Cortex of kidney (tissue), 1 donor: ENCODE measurements at places on chromosomes 5 and 9.

DNA sequence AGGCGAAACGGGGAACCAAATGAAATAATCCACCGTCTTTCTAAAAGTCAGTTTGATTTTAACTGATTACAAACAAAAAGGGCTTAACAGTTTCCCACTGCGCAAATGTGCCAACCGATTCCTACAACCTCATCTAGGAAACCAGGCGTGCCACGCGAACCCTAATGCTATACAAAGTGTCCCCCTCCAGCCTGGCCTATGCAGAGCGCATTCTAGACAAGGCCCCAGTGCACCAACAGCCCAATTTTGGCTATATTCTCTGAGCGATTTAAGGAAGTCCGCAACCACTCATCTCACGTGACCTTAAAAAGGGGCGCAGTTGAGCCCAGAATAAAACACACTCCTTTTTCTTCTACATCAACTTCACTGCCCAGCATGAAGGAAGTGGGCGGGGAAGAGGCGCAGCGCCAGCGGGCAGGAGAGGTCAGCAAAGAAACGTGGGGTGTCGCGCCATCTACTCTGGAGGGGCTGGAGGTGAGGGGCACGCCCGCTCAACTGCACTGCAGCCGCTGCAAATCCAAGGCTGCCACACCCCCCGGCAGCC, 779 bp downstream of the FAM13B start:
- no peak for DNase-seq

- no peak for DNase-seq
These were observed 50.3 kb downstream of the APBA1 start for GRCh38 chr9:69621730-69622460.

DNA sequence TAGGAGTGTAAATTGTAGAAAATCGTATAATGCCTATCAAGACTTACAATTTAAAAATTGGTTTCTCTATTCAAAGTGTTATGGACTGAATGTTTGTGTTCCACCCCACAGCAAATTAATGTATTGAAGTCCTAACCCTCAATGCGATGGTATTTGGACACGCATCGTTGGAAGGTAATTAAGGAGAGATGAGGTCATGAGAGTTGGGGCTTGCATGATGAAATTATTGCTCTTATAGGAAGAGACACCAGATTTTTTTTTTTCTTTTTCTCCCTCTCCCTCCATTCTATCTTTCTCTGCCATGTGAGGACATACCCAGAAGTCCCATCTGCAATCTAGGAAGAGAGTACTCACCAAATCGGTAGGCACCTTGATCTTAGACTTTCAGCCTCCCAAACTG, 189.2 kb downstream of the MAN2A1 start:
- DNase-seq: no peak

DNA sequence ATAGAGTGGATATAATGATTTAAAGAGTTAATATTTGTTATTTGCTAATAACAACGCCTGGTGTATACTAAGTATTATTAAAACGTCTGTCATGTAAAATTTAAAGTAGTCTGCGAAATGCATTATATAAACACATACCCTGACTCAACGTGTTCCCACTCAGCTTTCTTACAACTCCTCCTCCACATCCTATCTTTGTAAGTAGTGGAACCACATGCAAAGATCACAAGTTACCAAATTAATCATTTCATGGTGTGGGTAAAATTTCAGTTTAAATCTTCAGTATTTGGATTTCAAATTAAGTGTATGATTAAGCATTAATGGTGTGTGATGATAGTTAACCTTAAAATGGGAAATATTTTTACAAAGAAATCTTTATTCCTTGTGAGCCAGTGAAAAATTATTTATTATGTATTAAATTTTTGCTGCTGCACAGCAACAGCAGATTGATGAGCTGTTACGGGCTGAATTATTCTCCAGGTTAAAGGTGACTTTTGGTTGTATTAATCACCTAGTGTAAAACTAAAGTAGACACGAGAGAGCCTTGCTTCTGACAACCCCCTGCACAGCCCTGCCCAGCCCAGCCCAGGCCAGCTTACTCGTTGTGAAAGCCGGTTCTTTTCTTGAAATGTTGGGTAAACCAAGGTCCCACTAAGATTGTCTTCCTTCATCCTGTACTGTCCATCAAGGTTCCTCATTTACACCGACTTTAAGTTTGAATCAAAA, 373.5 kb downstream of the DTWD2 start:
- DNase-seq: no peak

DNA sequence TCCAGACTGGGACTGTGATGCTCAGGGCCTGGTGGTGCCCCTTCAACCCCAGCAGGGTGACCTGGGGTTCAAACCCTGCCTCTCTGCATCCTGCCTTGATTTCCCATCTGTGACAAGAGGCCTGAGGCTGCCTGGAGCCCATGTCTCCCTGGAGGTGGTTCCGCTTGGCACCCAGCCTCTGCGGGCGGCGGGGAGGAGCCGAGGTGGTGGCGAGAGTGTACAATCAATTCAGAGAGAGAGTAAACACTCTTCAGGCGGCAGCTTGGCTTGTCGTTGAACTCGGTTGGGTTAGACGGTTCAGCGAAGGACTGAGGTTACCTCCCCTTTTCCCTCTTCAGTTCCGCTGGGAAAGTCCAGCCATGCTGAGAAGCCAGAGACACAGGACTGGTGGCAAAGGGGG, 39.3 kb downstream of the NTNG2 start:
- DNase-seq: no peak

GRCh38 chr5:160635046-160635445, 213.4 kb downstream of the PTTG1 start:
- DNase-seq: no peak

DNA sequence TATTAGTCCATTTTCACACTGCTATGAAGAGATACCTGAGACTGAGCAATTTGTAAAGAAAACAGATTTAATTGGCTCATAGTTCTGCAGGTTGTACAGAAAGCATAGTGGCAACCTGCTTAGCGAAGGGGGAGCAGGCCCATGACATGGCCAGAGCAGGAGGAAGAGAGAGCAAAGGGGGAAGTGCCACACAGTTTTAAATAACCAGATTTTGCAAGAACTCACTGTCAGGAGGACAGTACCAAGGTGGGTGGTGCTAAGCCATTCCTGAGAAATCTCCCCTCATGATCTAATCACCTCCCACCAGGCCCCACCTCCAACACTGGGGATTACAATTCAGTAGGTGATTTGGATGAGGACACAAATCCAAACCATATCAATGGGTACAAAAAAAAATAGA, 16.8 kb upstream of the PCSK5 start:
- DNase-seq: no peak

- DNase-seq: no peak
These were observed 13.1 kb upstream of the SERINC5 start for GRCh38 chr5:80268916-80269315.

DNA sequence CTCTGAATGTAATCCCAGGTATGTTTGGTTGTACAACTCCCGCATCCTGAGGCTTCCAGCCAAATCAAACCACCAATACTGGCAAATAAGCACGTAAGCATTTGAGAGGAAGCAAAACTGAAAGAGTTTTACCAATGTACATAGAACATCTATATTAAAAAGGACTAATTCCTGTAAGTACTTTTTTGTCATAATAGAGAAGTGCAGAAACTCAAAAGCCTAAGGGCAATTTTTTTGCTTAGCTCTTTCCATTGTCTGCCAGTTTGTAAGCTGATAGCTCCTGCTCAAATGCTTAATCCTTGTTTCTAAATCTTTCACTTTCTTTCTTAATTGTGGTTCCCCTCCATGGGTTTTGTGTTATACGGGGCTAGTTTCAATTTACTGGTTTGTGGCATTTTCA, 1151.8 kb downstream of the CDH12 start:
- no peak for DNase-seq

- no peak for DNase-seq
These were observed 20.1 kb downstream of the TMEM268 start for GRCh38 chr9:114631166-114631565.

GRCh38 chr9:76730801-76731200, 33.4 kb upstream of the PCA3 start:
- DNase-seq: no peak

DNA sequence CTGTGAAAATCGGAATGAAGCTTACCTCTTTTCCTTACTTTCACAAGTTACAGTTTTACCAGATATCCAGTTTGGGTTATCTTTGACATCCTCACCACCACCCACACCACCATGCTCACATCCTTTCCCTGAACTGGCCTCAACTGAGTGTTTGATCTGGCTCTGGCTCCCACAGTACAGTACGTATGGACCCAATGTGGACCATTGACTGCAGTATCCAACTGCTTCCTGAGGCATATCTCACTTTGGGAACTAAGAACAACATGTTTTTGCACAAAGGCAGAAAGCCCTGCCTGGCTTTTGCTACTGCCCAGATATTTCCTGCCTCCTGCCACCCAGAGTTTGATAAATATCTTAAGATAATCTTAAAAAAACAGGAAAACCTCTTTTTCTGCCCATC, 1232.0 kb upstream of the CDH18 start:
- no peak for DNase-seq

GRCh38 chr5:177116631-177117373, 16.8 kb upstream of the NSD1 start:
- DNase-seq: peak; percentile 47

DNA sequence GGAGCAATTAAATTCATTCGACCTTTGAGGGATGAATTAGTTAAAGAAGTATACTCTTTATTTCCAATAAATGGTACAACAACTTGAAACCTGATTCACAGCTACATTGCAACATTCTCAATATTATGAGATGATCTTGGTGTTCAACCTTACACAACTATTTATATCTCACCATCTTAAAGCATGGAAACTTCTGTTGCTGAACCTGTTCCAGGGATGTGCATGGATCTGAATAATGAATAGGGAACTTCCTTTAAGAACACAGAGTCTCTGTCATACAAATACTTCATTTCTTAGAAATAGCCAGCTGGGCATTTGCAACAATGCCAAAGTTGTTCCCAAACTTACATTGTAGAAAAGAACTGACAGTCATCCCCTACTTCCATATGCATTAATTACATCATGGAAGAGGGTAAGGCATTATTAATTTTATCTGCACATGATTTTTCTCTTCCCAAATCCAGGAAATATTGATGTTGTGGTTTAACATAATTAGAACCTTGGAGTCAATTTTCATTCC, 39.8 kb upstream of the CCDC112 start:
- DNase-seq: no peak

GRCh38 chr5:163531272-163531671, 25.9 kb downstream of the MAT2B start:
- no peak for DNase-seq

DNA sequence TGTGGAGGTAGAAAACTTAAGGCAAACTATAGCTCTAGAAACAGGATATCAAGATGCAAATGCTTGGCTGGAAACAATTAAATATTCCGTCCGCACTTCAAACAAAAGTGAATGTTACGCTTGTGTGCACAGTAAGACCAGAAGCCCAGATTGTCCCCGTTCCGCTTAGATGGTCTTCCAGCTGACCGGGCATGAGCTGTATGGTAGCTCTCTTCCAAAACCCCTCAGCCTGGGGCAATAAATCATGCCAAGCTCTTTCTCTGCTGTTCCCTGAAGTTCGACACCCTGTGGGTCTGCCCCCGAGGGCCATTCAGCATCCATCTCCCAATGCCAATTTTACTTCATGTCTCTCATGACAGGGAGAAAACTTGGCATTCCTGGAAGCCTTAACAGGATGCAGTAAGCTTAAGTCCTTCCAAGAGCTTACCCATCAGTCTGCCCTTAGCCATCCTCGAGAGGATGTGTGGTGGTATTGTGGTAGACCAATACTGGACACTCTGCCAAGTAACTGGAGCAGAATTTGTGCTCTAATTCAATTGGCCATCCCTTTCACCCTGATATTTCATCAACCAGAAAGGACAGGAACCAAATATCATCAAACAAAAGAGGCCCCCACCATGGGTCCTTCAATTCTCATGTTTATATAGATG, 70.7 kb upstream of the RANBP6 start:
- no peak for DNase-seq

DNA sequence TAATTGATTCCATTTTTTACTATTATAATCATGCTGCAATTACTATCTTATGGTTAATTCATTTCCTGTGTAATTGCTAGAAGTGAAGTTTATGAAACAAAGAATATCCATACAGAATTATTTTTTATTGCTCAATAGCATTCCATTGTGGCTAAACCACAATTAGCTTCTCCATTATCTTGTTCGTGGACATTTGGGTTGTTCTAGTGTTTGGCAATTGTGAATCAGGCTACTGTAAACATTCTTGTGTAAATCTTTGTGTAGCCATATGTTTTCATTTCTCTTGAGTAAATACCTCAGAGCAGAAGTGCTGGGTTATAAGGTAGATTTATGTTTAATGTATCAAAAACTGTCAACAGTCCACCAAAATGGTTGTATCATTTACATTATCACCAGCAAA, 341.1 kb downstream of the MAT2B start:
- no peak for DNase-seq

DNA sequence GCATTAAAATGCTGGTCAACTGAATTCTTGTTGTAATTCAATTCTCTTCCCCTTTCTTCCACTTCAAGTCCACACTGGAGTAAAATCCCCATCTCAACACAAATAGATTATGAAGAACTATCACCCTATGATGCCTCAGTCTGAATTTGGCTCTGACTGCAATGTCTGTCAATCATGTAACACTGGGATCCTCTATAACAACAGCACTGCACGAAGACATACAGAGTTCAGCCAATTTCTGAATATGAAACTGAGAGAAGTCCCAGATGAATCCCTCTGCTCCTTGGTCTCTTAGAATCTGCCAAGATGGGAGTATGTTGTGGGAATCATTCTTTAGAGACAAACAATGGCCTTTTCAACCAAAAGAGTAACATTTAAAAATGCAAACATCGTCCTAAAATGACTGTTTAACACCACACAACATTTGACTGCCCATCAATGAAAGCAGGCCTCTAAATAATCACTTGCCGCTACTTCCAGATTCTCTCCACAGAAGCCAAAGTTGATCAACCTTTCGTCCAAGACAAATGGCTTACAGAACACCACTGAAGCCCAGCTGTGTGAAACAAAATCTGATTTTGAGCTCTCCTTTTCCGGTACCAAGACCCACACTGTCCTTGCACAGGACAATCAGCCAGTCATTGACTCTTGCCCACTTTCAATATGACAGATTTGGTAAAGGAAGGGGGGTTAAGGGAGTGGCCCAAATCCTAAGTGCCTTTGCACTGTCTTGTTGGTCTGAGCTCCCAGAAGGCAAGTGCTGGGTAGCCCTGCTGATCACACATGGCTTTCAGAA, 258.0 kb downstream of the EBF1 start:
- no peak for DNase-seq

DNA sequence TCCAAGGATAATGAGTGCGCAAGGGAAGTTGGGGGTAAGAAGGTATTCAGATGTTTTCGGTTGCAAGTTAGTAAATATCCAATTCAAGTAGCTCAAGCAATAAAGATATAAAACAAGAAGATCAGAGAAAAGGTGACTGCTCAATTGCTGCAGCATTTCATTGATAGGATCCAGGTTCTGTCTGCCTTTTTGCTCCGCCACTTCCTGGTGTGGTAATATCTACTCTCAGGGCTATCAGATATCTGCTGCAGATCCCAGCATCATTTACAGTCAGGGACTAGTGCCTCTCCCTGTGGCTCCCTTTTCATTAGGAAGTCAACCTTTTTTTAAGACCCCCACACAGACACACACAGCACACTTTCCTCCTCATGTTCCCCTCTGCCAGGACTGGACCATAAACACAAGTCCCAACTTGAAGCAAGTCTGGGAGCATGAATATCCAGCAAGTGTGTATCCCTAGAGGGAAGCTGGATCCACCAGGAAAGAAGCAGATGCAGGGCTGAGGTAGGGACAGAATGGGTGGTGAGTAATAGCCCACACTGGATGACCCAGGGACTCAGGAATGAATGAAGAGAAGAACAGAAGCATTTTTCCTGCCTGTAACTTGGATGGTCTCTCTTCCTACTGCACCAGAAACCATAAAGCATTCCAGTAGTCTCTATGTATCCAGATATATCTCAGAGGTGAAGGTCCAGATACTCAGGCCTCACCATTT, 53.7 kb downstream of the ZNF622 start:
- no peak for DNase-seq
